ENCODE measurements at places on chromosomes 5 and 9.

DNA sequence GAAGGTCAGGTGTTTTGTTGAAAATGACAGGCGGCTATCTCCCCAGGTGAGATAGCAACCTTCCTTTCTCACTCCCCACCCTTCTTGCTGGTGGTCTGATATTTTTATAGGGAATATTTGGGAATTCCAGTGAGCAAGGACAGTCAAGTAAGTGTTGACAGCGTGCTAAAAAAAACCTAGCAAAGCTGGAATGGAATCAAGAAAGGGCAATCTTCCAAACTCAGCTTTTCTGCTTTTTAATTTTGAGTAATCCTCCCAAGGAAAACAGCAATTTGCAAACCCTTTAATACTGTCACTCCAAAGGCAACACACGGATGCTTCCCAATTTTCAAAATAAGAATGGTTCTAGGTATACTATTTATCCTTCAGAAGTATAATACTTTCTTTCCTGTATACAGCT, 143.7 kb upstream of the PCA3 start:
- DNase-seq, result no peak

- peak; percentile 82 for DNase-seq
These were observed 480 bp downstream of the LMNB1 start for GRCh38 chr5:126777257-126777974.

DNA sequence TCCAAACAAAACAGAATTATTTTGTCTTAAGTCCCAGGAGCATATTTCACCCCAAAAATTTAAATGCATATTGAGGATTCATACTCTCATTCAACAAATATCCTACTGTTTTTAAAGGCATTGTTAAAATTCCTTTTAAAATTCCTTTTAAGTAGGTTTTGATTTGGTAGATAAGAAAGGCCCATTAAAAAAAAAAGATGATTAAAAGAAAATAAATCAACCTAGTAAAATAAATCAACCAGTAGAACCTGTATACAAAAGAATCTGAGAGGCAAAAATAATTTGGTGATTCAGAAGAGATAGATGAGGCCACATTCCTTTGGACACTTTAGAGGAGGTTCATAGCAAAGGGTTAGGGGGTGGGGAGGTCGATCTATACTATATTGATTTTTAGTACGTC, 585.3 kb upstream of the TLE4 start:
- DNase-seq, result no peak

DNA sequence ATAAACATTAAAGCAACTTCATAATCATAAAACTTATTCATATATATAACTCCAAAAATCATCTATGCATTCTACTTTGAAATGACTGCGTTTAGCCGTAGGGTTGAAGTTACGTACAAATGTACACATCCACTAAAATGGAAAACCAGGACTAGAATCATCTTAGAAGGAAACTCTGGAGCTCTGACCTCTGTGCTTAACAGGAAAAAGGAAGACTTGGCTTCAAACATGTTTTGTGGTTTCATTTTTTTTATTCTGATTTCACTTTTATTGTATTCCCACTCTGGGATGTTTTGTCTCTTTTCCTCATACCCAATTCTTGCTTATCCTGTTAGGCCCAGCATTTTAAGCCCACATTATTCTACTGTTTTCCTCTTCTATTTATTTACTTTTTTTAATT, 44.9 kb downstream of the GRAMD2B start:
- DNase-seq, result no peak

DNA sequence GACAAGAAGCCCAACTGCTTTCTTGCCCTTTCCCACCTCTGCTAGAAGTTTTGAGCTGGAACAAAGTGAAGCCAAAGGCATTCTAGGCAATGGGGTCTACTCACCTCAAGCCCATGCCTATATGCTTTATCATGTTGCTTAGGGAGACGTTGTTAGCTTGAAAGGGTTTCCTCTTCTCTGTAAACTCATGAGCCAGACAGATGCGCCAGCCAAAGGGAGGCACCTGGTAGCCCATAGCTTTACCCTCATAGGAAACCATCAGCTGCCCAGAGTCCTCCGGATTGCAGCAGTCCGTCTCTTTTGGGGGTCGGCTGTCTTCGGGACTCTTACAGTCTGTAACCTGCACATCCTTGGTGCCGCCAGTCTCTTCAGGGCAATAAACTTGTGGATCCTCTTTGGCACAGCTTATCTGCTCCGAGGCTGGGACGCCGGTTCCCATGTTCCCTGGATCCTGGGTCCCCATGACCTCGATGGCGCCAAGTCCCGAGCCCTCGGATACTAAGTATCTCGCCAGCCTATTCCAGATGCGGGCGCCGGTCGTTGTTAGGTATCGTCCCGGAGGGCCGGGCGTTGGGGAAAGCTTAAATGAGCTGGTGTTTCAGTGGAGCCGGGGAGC, 678 bp downstream of the GBA2 start:
- peak; percentile 49 for DNase-seq

- DNase-seq, result peak; percentile 53
These were observed 4.9 kb downstream of the MRPL22 start for GRCh38 chr5:154945695-154946301.

All from GM23248 (cell line).